ENCODE measurements at places on chromosomes 2 and 18.
A peak's percentile ranks its signal among the peaks of the same experiment; 100 is the strongest.

- no peak for DNase-seq
These were observed 64.3 kb upstream of the ACSL3 start for GRCh38 chr2:222796413-222797103.

- no peak for DNase-seq
These were observed 39.9 kb upstream of the DARS1 start for GRCh38 chr2:136025057-136025973.

DNA sequence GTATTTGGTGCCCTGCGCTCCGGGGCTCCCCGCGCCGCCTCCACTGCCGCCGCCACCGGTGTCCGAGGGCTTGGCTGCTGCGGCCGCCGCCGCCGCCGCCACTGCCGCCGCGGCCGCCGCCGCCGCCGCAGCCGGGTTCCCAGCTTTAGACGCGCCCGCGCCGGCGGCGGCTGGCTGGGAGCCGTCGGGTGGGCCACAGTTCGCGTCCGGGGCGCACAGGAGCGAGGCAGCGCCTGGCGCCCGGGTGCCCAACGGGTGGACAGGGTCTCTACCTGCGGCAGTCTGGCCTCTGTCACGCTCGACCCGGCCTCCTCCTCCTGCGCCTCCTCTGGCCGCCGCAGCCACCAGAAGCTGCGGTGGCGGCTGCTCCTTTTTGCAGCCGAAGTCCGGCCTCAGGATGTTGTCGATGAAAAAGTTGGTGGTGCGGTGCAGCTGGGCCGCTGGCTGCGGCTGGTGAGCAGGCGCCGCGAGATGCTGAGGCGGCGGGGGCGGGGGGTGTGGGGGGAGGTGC, 951 bp downstream of the EN1 start:
- no peak for DNase-seq

DNA sequence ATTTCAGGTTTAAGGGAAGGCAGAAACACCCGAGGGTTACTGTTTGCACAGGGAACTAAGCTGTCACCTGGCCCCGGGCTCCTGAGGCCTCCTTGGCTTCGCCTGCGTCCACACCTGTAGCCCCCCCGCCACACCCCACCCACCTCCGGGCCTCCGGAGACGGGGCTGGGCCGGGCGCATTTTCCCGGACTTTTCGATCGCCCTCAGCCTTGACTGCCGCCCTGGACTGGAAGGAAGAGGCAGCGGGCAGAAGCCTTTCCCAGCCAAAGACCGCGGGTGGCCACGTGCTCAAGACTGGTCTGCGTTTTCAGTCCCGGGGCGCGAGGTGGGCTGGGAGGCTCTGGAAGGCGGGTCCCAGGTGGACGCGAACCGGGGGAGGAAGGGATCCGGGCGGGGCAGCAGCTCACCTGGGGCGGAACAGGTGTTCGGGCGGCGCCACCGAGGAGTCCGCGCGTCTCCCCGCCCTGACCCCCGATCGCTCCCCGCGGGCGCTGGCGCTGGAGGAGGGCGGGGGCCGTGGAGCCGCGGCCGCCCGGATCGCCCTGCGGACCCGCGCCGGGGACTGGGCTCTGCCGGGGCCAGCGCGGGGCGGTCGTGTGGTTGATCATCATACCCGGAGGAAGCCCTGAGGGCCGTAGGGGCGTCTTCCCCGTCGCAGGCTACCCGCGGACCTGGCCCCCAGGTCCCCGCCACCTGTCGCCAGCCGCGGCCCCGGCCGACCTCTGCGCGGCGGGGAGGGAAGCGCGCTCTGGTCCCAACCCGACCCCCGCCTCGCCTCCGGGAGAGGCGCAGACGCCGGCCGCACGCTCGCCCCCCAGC, 3.2 kb downstream of the ID2 start:
- no peak for DNase-seq

- no peak for DNase-seq
These were observed 17.5 kb downstream of the C2orf69 start for GRCh38 chr2:199928626-199929025.

DNA sequence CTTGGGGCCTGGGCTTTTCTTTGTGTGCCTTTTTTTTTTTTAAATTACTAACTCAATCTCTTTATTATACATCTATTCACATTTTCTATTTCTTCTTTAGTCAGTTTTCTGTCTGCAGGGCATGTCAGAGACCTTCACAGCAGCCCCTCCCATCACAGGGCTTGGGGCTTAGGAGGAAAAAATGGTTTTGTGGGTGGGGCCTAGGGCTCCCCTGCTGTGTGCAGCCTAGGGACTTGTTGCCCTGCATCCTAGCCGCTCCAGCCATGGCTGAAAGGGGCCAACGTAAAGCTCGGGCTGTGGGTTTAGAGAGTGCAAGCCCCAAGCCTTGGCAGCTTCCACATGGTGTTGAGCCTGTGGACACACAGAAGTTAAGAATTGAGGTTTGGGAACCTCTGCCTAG, 13.8 kb downstream of the ZSCAN30 start:
- no peak for DNase-seq

- no peak for DNase-seq
These were observed 5.9 kb upstream of the SFXN5 start for GRCh38 chr2:73077424-73077795.

DNA sequence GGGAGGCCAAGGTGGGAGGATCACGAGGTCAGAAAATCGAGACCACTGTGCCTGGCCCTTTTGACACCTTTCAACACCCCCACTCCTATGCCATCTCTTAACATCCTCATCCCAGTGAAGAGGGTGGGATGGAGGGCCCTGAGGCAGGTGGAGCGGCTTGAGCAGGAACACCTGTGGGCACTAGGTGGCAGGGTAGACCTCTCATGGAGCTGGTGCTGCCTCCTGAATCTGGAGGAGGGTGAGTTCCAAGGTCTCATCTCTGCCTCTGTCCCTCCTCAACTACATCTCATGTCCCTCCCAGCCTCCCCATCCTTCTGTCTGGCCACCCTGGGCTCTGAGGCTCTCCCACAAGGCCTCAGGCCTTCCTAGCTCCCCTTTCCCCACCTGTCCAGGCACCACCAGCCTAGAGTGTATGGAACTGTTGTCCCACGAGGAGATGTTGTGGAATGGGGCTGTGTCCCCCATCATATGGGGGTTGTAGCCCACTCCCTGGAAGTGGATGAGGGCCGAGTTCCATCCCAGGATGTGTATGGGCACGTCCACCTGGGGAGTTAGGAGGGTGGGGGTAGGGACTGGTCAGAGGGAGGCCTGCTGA, 17.0 kb upstream of the CRYBA2 start:
- peak; percentile 53 for DNase-seq

DNA sequence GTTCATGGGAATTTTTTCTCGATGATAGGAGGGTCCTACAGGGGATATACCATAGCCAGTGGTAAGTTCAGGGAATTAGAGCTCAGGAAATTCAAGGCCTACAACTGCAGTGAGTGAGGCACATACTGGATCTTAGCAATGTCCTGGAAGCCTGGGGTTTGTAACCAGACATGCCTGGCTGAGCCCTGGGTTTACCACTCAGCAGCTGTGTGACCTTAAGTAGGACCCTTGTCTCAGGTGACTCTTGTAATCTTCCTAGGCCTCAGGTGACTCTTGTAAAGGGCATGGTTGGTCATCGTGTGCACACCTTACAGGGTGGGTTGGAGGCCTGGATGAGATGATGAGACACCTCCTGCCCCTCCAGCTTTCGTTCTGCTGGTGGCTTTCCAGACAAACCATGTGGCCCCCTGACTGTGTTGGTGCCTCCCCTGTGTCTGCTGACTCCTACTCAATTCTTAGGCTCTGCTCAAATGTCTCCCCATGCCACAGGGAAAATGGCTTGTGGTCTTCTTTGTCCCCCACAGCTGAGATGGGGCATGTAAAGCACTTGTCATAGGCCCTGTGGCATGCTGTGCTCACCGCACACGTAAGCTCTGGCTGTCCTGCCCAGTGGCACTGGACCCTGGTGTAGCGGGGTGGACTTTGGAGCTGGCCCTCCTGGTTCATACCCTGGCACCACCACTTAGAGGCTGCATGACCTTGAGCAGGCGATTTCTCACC, 94.1 kb downstream of the FHOD3 start:
- DNase-seq: no peak

DNA sequence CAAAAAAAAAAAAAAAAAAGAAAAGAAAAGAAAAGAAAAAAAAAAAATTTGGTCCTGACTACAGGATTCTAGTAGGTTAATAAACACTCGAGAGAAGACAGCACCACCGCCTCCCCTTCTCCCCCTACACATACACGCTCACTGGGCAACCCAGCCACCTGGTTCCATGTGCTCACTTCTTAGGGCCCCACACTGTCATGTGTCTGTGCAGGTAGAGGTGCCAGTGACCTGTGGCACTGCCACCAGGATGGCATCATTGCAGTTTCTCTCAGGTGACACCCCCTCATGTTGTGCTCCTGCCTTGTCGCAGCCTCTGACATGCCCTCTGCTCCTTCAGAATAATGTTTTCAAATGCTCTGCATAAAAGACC, 39.7 kb upstream of the LYPD6B start:
- no peak for DNase-seq

DNA sequence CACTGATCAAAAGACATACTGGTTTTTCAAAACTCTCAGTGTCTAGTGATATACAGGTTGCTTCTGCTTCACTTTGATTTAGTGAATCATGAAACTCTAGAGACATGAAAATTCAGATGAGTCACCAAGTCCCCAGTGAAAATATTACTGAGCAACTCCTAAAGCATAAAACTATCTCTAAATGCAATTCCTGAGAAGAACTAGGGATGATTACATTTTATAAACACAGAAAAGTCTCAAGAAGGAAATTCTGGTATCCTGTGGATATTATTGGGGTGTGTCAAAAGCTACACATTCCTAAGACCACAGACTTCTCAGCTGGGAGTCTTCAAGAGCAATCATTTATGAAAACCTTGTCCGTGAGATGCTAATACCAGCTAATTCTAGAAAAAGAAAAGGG, 9.7 kb downstream of the LRRTM4 start:
- no peak for DNase-seq

GRCh38 chr2:17160594-17160993, 357.6 kb downstream of the RAD51AP2 start:
- DNase-seq: no peak

DNA sequence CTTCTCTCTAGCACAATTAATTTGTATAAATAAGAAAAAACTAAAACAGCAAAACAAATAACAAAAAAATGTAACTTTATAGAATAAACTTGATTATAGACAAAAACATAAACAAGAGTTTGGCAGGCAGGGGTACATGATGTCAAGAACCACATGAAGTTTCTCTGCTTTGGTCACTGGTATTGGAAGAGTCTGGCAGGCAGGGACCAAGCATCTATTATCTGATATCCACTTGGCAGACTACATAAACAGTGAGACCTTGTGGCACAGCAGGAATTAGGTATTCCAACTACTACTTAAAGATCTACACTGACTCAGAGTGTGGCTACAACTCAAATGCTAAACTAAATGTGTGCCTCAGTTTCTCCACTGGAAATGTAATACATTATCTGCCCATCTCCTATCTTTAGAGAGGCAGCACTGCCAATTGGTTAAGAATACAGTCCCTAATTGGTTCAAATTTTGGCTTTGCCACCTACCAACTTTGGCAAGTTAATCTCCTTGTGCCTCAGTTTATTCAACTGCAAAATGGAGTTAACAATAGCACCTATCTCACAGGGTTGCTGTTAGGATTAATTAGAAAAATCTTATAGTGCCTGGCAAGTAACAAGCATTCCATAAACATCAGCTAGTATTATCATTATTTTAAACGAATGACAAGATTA, 2.7 kb downstream of the MAP4K3 start:
- no peak for DNase-seq

GRCh38 chr2:239300242-239300641, 100.6 kb downstream of the HDAC4 start:
- DNase-seq: no peak

DNA sequence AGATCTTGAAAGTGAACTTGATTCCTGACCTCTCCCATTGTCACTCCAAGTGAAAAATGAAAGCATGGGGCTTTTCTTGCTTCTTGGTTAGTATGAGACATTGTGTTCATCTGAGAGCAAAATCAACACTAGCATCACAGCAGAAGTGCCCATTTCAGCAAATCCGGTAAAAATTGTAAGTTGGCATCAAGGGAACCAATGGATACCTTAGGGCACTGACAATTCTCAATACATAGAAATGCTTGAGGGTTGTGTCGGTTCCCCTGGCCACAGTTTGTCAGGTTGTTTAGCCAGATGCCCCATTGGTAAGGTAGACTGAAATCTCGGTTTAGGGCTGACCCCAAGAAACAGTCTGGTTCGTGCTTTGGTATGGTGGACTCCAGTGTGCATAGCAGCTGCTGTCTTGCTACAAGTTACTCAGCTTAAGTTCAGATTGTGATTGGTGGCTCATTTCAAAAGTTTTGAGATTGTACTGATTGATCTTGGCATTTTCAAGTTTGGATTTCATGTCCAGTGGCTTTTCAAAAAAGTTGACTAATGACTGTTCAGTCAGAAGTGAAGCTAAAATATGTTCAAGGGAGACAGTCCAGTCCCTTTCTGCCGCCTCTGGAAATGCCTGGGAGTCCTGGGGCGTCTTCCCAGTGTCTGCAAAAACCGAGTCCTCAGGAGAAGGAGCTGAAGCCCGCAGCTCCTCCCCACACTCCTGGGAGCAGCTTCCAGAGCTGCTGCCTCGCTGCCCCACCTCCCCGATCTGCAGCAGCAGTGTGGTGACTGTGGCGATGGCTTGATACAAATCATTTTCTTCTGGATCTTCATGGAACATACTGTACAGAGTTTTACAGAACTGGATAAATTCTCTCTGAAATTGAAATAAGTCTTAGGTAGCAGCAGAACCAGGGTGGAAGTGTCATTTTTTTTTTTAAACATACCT, 5.6 kb downstream of the RPL31 start:
- no peak for DNase-seq

DNA sequence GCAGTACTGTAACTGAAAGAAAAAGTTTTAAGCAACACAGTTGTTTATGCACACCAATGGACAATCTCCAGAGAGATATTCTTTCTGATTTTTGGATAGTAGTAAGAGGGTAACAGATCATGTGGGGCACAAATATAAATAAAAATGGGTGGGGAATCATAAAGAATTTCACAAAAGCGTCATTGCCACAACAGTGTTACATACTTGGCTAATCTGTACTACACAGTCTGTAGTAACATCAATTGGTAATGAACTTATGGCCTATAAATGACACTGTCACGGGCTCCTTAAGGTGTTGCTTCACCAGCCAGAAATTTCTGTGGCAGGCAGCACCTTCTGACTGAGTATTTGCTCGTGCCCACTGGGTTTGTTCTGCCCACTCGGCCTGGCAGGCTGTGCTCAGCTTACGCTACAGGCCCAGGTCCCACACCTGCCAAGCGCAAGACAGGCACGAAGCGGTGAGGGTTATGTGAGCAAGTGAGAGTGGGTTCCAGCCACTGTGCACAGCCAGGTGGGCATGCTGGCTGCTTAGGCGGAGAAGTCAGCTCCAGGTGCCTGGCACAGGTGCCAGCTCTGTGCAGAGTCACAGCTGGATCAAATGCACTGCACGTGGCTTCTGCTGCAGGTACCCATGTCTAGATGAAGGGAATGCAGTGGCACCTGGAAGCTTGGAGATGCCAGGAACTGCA, 532.5 kb upstream of the SLC39A10 start:
- DNase-seq: no peak

GRCh38 chr2:192194866-192195547, at the start of gene TMEFF2:
Gene TMEFF2, minus strand, starts transcription at chr2:192194933. Its CDS starts 409 bp downstream, at chr2:192194524.
- peak; percentile 16 for DNase-seq

DNA sequence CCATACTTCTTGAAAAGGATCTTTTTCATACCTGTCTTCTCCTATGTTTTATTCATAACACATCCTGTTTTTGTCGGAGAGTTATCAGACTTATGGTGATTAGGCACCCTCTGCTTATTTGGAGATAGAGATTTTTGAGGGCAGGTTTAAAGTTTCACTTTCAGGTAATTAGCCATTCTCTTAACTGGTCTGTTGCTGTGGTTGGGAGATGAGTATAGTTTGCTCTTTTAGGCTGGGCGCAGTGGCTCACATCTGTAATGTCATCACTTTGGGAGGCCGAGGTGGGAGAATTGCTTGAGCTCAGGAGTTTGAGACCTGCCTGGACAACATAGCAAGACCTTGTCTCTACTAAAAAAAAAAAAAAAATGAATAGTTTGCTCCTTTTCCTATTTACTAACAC, 25.3 kb downstream of the SFTPB start:
- DNase-seq: no peak
